NCI-H187 (cell line): ENCODE measurements at places on chromosomes 3 and 15.

DNA sequence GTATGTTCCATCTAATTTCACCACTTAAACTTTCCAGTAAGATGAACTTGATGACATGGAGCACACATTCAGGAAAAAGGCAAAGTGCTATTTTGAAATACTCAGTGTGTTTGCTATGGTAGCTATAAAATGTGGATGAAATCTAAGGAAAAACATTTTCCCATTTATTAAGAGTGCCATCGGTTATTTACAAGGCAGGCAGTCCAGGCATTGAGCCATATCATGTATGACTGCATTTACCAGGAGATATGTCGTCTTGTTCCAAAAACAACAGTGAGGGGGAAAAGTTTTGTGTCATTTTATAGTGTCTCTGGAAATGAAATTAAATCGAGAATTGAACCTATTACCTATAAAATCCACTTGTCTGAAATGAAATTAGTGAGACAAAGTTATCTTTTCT lies 13.7 kb downstream of the ANXA2 start:
- DNase-seq: no peak

DNA sequence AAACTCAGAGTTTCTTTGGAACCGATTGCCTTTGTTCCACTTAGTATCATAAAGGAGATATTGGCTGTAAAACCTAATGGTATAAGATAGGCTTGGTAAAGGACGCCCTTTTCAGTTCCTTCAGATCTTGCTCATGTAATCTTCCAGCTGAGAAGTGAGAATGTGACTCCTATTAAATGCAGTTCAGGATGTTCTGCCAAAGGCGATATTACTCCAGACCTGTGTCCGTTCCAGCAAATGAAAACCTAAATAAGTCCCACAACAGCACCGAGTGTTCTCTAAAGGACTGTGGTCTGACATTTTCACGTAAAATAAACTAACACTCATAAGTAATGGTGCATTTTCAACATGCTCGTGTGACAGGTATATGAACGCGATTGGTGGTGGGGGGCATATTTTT lies 276.2 kb downstream of the FEZF2 start:
- no peak for DNase-seq

DNA sequence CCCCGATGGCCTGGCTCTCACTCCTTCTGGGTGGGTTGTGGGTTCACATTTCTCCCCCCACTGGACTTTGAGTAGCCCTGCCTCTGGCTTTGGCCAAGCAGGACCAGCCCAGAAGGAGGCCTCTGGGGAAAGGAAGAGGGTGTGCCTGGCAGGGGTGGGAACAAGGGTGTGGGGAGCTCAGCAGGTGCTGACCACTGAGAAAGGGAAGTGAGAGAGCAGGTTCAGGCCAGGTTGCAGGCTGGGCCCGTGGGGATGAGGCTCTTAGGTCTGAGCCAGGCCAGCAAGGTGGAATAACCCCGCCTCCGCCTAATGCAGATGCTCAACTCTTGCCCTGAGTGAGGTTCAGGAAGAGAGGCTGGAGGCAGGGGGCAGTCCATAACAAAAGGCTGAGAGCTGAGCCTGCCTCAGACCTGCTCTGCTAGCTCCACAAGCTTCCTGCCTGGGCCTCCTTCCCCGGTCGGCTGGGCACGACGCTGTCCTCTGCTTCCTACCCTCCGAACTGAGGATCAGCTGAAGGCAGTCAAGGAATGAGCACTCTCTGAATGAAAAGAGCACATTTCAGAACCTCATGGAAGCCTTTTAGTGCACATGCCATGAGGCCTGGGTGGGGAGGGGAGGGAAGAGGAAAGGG lies 82.7 kb downstream of the TLE3 start:
- DNase-seq: no peak

- no peak for DNase-seq
Observed at GRCh38 chr15:28107111-28107903, 8.2 kb upstream of the OCA2 start.

- DNase-seq: no peak
Observed at GRCh38 chr3:159803459-159803858, 185.2 kb upstream of the IL12A start.

DNA sequence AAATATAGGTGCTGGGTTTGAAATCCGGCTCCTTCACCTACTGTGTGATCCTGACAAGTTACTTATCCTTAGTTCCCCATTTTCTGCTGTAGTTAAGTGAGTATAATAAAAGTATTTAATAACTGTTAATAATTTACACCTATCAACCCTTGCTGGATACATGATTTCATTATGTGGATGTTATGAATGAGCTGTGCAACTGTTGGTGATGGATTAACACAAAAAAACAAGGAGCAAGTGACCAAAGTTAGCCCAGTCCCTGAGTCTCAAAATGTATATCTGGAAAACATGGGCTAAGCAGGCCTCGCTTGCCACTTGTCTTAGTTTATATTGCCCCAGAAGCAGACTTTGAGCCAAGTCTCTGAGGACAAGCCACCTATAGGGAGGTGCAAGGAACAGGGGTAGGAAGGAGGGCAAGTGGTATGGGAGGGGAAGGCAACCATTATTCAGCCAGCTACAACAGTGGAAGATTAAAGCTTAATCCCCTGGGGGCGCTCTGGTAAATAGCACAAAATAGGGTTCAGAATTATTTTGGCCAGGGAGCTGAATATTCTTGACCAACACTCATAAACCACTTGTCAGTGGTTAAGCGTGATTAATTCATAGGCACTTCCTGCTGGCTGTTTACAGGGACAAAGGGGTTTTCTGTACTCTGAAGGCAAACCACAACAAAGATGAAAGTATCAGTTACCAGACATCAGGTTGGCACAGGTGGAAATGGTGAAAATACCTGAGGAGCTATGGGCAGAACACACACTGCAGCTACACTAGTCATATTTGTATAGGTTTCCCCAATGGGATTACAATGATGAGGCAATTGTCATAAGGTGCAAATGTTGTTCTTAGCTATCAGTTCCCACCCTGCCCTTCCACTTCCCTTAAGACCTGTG lies 76.2 kb downstream of the TRIM42 start:
- no peak for DNase-seq

DNA sequence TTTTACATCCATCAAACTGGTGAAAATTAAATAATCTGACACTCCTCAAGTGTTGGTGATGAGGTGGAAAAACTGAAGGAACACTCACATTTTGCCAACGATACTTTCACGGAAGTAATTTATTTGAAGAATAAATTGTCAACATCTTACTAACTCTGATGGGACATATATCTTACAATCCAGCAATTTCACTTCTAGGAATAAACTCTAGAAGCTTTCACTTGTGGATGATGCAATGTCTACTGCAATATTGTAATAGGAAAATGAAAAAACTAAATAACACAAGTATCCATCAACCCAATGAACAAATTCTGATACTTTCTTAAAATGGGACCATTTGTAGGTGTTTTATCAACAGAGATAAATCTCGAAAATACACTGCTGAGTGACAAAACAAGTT lies 16.2 kb upstream of the LIPC start:
- no peak for DNase-seq

- DNase-seq: no peak
Observed at GRCh38 chr3:23750573-23751210, 55.1 kb upstream of the UBE2E1 start.

DNA sequence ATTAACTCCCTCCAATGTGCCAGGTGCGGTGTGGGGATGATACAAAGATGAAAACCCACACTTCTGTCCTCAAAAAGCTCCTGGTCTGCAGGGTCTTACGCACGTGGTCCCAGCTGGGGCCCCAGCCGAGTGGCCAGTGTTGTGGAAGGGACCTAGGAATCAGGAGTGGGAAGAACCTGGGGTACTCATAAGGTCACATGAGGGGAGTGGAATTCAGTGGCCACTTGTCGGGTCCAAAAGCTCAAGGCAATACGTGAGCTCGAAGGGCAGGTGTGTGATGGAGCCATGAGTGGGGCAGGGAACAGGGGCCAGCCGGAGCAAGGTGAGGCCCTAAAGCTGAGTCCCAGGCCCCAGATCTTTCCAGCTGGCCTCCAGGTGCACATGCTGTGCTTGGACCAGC lies 260.0 kb upstream of the LYSMD4 start:
- DNase-seq: no peak

GRCh38 chr3:57120040-57120439 lies 45.1 kb downstream of the IL17RD start:
- no peak for DNase-seq

DNA sequence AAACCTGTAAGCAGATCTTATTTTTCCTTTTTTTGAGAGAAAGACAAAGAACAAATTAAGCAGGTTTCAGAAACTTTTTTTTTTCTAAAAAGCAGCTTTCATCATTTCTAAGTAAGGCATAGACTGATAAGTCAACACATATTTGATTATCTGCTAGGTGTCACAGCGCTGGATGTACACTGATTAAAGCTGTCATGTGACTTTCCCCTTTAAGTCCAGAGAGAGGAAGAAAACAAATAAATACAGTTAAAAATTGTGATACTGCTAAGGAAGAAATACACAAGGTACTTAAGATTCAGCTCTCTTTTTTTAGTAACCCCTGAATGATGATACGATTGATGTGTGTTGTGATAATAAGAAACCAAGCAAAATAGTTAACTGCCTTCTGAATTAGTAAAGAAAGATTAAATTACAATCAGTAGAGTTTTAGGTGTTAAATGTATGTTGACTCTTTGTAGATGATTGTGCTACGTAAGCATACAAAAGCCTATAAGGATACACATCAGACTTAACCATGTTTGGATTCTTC lies 2.8 kb downstream of the GLCE start:
- DNase-seq: no peak

GRCh38 chr3:135837977-135838631 lies 127.4 kb upstream of the PPP2R3A start:
- no peak for DNase-seq

DNA sequence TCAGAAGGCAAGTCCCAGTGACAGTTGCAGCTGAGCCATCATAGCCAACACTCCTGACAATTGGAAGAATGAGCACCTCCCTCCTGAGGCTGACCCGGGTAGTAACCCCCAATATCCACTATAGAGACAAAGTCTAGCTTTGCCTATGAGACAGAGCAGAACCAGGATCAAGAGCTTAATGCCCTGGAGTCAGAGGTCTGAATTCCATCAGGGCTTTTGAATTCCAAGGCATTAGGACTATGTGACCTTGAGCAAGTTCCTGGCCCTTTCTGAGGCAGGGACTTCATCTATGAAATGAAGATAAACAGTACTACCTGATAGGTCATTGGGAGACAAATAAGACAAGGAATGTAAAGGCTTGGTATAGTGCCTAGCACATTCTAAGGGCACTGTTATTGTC lies 3.1 kb upstream of the INAFM2 start:
- DNase-seq: no peak

- DNase-seq: no peak
Observed at GRCh38 chr3:185280572-185281365, 26.9 kb upstream of the EHHADH start.

GRCh38 chr3:116863822-116864589 lies 154.4 kb downstream of the TUSC7 start:
- no peak for DNase-seq

DNA sequence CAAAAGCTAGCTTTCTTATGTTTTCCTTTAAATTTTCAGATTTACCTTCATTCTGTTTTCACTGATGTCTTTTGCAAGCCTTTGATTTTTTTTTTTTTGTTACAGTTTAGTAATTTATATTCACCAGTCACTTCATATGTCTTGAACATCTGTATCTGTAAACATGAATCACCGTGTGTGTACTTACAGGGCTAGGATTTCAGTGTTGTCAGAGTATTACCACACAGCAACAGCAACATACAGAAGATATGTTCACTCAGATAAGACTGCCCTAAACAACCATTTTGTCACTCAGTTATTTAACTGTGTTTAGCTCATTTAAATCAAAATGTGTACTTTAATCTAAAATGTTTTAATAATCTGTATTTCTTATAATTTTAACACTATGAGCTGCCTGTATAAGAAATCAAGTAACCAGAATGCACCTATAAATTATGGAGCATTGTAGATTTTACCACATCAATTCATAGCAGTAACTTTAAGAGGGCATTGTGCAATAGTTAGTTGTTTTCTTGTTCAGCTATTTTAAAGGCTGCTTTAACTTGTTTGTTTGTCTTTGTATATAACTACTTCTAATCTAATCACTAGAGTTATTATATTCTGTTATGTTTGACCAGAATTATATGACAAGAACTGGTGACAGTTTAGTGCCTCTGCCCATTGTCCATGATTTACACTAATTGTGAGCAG lies 50.4 kb downstream of the GHSR start:
- DNase-seq: no peak

- DNase-seq: peak; percentile 17
Observed at GRCh38 chr3:96813820-96814650, at the start of gene EPHA6. TSS of gene EPHA6 (plus strand) at chr3:96814594.

DNA sequence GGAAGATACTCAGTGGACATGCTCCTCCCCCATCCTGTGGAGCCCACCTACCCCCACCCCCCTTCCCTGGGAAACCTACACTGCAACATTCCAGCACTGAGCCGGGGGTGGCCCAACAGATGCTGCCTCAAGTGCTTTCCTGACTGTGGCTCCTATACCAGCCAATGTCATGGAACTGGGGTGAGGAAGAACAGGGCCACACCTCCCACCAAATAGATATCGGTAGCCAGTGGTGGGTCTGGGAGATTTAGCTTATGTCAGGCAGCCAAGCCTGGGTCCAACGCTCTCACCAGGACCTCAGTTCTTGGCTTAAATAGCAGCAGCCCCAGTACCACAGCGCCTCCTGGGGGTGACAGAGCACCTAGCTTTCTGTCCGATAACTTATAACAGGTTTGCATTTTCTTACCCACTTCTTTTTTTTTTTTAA lies 30.3 kb downstream of the CDC25A start:
- DNase-seq: no peak

DNA sequence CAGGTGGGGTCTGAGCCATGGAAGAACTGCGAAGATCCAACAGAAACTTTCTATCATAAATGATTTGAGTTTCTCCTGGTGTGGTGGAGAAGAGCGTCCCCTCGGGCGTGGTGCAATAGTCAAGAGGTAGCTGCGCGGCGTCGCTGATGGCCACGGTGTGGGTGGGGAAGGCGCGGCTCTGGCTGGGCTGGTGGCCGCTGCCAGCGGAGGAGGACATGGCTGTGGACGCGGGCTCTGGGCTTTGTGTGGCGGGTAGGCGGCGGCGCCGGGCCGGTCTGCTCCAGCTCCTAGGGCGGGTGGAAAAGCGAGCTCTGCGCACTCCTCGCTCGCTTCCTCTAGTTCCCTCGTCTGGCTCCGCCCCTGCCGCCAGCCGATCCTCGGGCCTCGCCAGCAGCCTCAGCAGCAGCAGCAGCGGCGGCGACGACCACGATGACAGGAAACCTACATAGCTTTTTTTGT lies 5.9 kb downstream of the STARD9 start:
- DNase-seq: peak; percentile 46

GRCh38 chr3:131658115-131658514 lies 155.3 kb upstream of the MRPL3 start:
- no peak for DNase-seq

GRCh38 chr3:165390166-165390565 lies 194.0 kb upstream of the SLITRK3 start:
- no peak for DNase-seq

- DNase-seq: no peak
Observed at GRCh38 chr3:81439108-81439507, 322.3 kb downstream of the GBE1 start.

- no peak for DNase-seq
Observed at GRCh38 chr3:88148651-88149050, 1.1 kb upstream of the C3orf38 start.

GRCh38 chr3:57980416-57980815 lies 27.8 kb upstream of the FLNB start:
- DNase-seq: no peak
